ENCODE measurements at places on chromosomes 1 and 21.

DNA sequence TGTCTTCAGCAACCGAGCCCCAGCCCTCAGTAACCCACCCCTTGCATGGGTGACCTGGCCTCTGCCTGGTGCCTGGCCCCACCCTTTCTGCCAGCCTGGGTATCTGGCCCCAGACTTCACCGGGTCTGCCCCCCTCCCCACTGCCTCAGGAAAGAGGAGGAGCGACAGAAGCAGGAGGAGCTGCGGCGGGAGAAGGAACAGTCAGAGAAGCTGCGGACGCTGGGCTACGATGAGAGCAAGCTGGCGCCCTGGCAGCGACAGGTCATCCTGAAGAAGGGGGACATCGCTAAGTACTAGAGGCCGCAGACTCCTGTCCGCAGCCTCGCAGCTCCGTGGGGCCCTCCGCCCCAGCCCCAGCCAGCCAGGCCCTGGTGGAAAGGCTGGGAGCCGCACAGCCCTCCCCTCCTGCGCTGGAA, 6.1 kb downstream of the TNFRSF25 start:
- DNase-seq, result no peak

- no peak for DNase-seq
These were observed 39.0 kb downstream of the NEXN start for GRCh38 chr1:77927414-77927813.

DNA sequence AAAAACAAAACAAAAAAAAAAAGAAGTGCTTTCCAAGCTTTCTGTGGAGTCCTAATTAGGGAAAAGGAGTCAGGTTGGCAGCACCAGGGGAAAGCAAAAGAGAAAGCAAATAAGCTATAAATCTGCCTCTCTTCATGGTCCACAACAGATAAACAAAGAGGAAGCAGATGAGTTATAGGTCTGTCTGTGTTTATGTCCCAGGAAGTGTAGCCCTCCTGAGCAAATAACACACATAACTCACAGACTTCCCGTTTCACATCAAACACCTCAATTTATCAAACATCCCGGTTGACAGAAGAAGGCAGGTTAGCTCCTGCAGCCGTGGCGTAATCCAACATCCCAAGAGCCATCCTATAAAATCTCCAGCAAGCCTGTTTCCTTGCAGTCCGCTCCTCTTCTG, 5.6 kb upstream of the SLC2A5 start:
- DNase-seq, result no peak

- DNase-seq, result no peak
These were observed 11.0 kb downstream of the CNTN2 start for GRCh38 chr1:205054013-205054412.

GRCh38 chr1:229171934-229172333, 99.0 kb upstream of the RAB4A start:
- no peak for DNase-seq

DNA sequence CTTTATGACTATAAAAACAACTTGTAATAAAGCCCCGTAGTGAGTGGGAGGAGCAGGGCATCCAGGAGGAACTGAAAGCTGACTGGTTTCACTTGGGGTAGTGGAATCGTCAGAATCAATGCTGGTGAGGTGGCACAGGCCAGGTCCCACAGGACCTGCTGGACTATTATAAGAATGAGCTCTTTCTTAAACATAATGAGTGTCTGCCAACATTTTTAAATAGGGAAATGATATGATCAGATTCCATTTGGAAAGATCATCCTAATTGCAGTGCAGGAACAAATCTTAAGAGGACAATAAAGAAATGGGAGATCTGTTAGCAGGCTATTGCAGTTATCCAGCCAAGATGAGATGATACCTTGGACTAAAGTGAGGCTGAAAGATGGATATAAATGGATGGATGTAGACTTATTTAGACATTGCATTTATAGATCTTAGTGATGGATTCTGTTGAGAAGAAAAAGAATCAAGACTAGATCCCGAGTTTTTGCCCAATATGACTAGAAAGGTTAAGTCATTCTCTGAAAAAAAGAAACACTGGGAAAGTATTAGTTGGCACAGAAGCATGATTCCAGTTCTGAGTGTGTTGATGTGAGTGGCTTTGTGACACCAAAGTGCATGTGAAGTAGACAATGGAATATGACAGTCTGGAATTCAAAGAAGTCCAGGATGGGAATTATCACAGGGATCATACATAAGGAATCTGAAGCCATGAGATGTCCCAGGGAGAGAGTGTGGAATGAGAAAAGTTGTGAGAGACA, 153.3 kb upstream of the SGIP1 start:
- no peak for DNase-seq

- DNase-seq, result no peak
These were observed 94.2 kb upstream of the SERBP1 start for GRCh38 chr1:67524143-67525052.

DNA sequence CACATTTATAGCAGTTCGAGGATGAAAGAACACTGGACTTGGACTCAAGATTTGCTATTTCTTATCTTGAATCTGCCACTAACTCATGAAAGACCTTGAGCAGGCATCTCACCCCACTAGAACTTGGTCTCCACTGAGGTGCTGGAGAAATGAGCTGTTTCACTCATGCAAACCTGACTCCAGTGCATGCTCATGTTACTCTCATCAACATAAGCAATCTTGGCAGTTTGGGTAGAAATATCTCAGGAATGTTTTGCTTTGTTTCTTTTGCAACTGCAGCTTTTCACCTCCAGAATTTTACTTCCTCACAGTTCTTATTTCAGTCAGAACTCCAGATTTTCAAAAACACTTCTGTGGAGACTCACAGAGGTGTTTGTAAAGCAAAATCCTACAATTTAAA, 46.2 kb upstream of the DAB1 start:
- DNase-seq, result no peak

DNA sequence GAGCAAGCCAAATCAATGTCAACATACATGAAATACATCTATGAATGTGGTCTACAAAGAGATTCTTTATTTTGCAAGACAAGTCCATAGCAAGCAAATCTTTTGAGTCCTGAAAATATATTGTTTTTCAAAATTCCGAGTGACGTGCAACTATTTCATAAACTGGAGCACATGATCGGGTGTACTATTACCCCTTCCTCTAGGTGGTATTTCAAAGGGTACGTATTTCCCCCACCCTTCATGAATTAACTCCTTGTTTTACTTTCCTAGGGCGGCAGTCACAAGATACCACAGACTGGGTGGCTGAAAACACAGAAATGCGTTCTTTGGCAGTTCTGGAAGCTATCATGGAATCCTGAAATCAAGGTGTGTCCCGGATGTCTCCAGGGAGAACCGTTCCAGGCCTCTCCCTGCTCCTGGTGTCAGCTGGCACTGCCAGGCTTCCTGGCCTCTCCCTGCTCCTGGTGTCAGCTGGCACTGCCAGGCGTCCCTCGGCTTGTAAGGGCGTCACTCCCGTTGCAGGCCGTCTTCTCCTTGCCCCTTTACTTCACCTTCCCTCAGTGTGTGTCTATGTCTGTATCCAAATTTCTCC, 55.3 kb downstream of the RIPK4 start:
- no peak for DNase-seq

DNA sequence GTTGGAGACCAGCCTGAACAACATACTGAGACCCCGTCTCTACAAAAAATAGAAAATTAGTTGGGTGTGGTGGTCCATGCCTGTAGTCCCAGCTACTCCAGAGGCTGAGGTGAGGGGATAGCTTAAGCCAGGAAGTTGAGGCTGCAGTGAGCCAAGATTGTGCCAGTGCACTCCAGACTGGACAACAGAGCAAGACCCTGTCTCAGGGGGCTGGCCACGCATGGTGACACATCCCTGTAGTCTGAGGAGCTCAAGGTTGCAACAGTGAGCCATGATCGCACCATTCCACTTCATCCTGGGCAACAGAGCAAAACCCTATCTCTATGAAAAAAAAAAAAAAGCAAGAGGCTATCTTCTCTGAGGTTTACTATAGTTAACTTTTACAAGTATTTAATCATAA, 12.7 kb upstream of the UBE4B start:
- no peak for DNase-seq

DNA sequence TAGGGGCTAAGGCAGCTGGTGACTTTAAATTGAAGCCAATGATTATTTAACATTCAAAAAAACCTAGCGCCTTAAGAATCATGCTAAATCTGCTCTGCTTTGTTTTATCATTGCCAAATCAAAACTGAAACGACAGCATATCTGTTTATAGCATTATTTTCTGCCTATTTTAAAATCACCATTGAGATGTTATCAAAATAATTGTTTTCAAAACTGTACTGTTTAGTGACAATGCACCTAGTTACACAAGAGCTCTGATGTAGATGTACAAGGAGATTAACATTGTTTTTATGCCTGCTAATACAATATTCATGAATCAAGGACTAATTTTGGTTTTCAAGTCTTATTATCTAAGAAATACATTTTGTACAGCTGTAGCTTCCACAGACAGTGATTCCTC, 1521.3 kb downstream of the AMY1C start:
- no peak for DNase-seq

- DNase-seq, result no peak
These were observed 11.8 kb downstream of the ZBED6 start for GRCh38 chr1:203807196-203807595.

DNA sequence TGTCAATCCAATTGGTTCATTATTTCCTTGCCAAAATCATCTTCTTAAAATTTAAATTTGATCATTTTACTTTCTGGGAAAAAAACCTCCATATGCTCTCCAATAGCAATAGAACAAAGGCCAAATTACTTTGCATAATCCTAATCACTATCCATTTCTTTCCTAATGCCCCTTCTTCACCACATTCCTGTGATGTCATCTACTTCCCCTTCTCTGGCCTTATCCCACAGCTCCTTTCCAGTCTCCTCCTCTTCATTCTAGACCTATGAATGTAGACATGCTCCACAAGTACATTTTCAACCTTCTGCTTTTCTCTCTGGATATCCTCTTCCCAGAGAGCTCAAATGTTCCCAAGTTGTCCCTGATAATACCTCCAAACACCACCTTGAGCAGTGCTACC, 216.6 kb downstream of the MRPL39 start:
- no peak for DNase-seq

DNA sequence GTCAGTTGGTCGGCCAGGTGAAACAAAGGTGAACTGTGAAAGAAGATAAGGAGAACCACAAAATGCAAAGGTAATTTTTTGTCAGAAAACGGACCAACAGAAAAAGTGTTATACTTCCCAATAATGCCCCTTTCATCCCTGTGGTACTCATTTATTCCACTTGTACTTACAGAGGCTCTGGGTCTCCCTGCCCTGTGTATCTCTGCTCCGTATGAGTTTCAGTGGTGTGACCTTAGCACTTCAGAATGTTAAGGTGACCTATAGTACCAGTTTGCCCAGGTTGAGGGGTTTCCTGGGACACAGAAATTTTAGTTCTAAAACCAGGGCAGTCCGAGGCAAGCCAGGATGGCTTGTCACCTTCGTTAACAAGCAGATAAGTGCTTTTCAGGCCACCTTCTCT, 254.8 kb downstream of the OLFM3 start:
- DNase-seq, result no peak

DNA sequence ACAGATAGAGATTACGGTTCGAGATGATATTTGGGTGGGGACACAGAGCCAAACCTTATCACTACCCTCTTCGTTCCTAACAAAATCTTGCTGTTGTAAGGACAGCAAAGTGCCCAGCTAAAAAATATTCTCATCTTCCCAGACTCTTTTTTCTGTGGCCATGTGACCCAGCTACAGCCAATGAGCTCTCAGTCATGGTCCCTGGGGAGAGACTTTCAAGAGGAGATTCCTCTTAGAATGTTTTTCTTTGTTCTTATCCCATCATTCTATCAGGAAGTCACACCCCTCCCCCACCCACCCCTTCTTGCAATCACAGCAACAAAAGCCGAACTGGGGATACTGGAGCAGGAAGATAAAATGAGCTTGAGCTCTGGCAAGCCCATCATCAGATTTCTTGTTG, 247.1 kb downstream of the CHRM3 start:
- no peak for DNase-seq

GRCh38 chr1:187033693-187034390, 205.1 kb downstream of the PLA2G4A start:
- DNase-seq, result no peak

DNA sequence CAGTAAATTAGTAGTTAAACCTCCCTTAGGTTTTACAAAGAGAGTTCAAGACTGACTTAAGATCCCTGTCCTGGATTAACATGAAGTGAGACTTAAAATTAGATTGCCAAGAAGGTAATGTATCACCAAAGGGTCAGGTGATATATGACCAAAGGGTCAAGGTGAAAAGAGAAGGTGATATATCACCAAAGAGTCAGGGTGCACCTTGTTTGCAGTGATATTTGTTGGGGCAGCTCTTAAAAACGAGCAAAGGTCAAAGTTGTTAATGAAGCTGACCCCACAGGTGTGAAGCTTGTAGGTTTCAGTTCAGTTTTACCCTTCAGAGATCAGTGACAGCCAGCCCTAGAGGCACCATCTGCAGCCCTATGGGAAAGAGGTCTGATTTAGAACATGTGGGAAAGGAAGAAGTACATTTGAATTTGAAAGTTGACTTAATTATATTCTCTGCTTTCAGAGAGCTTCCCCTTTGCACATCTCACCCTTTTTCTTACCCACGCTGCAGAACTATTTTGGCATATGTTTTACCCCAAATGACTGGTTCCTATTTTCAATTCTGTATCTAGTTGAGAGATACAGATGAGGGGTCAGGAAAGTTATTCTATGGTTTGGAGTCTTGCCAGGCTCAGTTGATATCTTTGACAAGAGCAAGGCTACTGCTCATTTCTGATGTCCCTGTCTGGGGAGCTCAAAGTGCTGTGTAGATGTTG, 170.8 kb downstream of the S1PR1 start:
- DNase-seq, result no peak

DNA sequence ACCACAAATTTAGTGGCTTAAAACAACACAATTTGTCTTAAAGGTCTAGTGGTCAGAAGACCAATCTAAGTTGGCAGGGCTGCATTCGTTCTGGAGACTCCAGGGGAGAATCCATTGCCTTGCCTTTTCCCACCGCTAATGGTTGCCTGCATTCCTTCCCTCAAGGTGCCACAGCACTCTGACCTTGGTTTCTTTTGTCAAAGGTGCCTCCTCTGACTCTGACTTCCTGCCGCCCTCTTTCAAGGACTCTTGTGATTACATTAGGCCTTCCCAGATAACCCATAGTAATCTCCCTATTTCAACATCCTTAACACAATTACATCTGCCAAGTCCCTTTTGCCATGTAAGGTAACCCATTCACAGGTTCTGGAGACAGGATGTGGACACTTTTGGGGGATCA, 145.3 kb downstream of the S1PR1 start:
- no peak for DNase-seq

Measured in midbrain (tissue), 1 donor.